ENCODE measurements at places on chromosomes 5 and 9.

DNA sequence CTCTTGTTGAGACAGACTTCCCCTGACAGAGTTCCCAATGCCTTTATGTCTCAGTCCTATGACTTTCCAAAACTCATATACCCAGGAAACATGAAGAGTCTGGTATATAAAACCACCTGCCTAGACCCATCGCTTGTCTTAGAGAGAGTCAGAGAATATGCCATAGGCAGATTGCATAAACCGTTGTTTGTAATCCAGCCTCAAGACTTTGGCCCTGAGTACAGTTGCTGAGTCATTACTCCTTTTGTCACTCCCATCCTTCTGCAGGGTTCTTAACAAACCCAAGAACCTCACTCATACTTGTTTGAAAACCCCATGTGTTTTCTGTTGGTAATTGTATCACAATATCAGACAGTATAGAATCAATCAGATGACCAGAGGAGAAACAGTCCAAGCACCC, 616.3 kb downstream of the SLCO4C1 start:
- no peak for DNase-seq

DNA sequence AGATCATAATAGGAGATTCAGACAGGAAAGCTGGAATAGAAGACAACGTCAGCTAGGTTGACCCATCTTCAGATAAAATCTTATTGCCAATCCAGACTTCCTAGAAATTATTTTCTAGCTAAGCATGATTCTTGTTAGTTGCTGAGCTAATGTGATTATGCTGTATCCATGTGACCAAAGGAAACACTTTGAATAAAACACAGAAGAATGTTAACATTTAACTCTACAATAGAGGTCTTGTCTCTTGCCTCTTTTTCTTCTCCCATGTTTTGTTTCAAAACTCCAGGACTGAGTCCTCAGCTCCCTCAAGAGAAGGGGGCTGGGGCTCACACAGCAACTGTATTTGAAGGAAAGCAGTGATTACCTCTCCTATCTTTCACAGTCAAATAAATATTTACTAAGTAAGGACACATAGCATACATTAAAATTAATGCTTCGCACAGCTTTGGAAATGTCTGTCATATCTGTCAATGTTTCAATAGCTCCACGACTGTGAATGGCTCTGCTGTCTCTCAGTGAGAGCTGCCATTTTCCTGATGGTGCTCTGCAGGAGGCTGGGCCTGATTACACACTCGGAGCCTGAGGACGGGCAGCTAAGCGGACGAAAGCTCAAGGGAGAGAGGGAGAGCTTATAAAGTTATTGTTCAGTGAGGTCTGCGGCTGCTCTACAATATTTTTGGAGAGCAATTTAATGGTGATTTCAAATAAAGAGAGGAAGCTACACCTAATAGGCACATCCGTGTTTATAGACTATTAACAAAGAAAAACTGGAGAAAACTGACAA, 64.8 kb upstream of the ZNF462 start:
- no peak for DNase-seq

DNA sequence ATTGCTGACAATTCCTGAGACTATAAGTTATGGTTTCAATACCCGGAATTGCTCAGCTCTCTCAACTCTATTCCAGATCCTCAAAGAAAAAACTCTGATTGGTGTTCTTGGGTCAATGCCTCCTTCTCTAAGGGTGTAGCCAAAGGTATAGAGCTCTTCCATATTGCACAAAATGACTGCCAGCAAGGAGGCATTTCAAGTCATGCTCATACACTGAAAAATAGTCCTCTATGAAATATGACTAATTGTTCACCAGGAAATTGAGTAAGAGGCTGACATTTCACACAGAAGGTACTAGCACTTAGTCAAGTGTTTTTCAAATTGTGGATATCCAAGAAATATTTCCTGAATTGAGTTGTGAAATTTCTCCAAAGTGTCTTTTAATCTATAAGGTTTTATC, 111.1 kb upstream of the KLF9 start:
- no peak for DNase-seq

DNA sequence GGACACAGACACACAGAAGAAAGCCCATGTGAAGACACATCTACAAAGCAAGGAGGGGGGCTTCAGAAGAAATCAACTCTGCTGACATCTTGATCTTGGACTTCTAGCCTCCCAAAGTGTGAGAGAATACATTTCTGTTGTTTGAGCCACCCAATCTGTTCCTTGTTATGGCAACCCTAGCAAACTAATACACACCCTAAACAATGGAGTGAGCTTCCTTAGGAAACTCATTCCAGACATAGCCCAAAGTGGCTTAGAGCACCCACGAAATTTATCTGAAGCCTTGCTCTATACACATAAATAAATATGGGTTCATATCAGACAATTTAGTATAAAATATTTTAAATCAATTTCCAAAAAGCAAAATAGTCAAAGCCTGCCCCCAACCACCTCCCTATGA, 7.6 kb upstream of the TBC1D2 start:
- no peak for DNase-seq

- DNase-seq, result no peak
Observed at GRCh38 chr5:23740029-23740428, 232.6 kb downstream of the PRDM9 start.

DNA sequence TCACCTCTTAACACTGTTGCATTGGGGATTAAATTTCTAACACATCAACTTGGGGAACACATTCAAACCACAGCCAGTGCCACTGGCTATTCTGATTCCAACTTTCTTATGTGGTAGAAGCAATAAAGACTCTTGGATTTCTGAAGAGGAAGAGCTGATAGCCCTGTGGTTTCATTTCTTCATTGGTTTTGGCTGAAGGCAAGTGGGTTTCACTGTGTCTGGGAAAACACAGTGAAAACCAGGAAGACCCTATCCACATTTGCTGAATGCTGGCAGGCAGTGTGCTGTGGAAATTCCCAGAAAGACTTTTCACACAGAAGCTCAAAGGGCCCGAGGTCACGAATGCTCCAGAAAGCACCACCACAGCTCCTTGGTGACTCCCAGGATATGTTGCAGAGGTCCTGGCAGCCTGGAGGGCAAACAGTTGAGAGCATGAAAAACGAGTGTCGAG, 67.1 kb downstream of the DAPK1 start:
- DNase-seq, result no peak

GRCh38 chr9:117247266-117247665, 167.6 kb downstream of the ASTN2 start:
- peak; percentile 13 for DNase-seq

- no peak for DNase-seq
Observed at GRCh38 chr5:140546851-140547507, 483 bp upstream of the EIF4EBP3 start.

DNA sequence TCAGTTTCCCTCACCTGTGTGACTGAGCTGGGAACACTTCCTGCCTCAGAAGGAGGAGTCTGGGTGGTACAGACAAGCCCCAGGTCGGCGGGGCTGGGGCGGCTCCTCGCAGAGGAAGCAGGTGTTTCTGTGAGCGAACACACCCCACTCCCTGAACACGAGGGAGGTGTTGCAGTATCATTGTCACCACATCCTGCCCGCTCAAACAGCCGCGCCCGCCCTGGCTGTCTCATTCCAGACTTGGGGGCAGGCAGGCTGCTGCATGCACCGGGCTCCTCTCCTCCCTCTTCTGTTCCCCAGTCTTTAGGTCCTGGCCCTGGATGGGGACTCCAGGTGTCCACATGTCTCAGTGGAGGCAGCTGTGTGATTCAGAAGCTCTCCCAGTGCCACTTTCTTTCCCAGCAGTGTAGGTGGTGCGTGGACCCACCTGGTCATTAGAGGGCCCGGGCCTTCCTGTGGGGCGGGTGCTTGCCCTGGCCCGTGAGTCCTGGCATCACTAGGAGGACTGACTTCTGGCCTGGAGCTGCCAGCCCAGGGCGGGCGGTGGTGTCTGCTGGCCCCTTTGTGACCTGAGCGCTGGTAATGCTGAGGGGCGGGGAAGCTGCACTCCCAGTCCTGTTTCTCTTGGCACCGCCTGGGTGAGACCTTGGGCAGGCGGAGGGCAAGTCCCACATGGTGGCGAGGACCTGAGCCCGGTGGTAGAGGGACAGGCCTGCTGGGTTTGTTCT, 18.3 kb upstream of the PHYHD1 start:
- DNase-seq, result no peak

GRCh38 chr5:14440223-14440581, 141.4 kb upstream of the OTULINL start:
- no peak for DNase-seq

DNA sequence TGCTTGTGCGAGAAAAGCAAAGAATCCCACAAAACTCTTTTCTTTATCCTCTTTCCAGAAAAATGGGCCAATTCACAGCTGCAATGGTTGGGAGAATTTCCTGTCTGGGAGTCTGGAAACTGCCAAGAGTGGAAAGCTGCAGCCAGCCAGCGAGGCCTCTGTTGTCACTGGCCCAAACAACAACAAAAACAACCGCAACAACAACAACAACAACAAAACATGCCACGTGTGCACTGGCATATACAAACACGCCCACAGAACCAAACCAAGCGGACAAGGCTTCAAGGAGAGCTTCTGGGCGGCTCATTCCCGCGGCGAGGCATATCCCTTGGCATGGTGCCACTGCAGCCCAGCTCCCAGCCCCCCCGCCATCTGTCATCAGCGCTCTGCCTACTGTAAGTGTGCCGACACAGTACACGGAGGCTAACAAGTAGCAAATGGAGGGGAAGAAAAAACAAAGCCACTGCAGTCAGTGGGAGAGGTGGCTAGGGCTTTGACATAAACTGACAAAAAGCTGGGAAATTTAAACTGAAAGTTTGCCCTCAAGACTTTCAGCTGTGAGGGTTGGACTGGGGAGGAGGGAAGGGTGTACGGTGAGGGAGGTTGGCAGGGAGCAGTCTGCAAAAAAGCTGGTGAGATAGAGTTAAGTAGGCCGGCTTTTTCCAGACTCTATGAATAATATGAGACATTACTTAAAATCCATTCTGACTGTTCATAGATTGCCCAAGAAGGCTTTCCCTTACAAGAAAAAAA, 165.0 kb upstream of the ZNF462 start:
- no peak for DNase-seq

DNA sequence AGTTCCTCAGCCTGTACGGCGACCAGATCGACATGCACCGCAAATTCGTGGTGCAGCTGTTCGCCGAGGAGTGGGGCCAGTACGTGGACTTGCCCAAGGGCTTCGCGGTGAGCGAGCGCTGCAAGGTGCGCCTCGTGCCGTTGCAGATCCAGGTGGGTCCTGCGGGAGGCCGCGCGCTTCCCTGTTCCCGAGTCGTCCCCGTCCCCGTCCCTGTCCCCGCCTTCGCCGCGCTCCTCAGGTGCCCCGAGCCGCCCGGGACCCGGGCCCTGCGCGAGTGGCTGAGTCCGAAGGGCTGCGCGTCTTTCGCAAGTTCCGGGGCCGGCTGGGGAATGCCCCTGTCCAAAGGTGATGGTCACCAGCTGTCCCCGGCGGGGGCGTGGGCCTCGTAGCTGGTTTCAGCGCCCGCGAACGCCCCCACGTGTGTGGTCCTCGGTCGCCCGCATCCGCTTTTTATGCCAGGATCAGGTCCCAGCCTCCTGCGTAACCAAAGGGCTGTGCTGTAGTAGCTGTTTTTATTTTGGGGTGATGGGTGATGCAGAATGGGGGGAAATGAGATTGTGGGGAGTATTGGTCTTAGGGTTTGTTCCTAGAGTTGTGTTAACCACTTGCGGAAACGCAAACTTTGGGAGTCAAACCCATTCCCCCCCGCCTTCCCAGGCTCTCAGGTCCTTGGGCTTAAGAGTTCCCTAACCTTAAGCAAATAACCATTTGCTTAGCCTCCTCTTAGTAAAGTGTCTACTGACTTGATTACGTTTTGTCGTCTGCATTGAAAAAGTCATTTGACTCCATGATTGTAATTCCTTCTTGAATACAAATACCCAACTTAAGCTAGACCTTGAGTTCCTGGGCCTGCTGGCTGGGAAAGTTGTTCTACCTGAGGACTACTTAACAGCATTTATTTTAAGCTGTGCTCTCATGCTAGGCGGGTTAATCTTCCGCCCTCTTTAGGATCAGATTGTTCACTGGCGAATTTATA, 663 bp downstream of the ISOC1 start:
- peak; percentile 55 for DNase-seq

- DNase-seq, result peak; percentile 81
Observed at GRCh38 chr9:83707518-83707767, 315 bp downstream of the UBQLN1 start.

All from hippocampal formation (tissue), 2 donors.